ENCODE measurements at places on chromosomes 4 and X.

DNA sequence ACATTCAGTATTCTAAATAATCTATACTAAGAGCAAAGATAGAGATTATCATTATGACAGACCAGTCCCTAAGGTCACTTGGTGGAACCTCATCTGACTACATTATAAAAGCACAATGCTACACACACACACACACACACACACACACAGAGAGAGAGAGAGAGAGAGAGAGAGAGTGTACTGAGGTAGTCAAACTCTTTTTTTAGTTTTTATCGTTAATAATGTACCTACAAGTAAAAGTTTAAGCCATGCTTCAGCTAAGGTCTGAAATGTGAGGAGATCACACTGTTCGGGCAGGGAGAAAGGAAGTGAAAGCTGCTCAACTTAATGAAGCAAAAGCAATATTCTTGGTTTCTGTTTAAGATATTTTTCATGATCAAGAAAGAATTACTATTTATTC, 75.8 kb upstream of the CCDC160 start:
- no peak for DNase-seq

DNA sequence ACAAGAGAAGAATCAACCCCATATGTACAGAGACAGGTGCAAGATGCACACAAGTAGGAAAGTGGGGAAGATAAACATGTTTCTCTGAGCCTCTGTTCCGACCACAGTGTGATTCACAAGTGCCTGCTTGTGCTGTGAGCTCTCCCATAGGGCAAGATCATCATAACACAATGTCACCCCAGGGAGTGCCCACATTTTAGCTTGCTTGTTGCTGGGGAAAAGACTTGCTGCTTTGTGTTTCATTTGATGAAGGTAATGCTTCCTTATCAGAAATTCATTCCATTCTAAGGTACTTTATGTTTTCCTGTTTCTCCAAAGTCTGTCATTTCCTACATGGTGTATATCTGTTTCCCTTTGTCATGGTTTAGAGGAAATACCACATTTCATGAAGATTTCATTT, 304.5 kb upstream of the DIPK2B start:
- no peak for DNase-seq

DNA sequence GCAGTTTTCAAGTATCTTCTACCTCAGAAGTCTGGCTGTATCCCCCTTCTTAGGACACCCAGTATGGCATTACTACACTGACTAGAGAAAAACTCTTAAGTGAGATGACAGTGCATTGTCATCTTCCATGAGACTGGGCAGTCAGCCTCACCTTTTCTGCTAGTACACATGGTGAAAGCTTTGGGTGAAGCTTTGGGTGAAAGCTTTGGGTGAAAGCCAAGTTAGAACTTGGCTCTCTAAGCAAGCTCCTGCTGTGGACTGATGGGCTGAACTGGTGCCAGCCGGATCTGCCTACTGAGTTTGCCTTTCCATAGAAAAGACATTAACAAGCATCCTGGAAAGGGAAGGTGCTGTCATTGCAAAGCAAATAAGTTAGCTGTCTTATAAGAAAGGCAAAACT, 8.8 kb downstream of the EPHA5 start:
- no peak for DNase-seq

- DNase-seq = no peak
Observed at GRCh38 chr4:12674184-12674583, 810.0 kb downstream of the RAB28 start.

DNA sequence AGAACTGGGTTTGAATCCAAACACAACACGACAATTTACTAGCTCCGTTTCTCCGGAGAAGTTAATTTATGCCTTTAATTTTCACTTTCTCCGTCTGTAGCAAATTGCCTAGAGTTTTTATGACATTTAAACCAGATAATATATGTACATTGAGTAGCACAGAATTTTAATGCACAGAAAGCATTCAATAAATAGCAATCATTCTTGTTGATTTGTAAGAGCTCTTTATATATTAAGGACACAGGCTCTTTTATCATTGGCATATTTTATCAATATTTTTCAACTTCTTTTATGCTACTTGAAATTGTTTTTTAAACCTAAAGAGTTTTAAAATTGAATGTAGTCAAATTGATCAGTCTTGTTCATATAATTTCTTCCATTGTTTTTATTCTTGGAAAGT, 99.6 kb upstream of the PPP2R3B start:
- DNase-seq = no peak

GRCh38 chrX:32448320-32448719, 763.0 kb downstream of the DMD start:
- DNase-seq = no peak

DNA sequence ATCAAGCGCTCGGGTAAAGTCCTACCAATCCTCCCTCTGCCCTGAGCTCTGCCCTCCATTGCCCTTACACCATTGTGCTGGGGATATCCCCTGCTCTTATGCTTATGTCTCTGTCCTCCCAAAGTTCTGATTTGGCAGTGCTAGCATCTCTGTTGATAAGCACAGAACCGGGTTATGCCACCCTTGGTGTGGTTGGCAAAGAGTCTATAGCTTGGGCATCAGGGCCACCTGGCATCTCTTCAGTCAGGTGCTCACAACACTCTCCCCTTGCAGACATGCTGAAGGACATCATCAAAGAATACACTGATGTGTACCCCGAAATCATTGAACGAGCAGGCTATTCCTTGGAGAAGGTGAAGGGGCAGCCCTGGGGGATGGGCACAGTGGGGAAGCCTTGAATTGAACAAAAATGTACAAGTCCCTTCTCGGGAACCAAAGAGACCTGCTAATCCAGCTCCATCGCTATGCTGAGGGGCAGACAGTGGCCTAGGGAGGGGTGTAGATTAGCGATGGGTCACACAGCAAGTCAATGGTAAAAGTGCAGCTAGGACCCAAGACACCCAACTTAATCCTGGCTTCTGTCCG, 3.8 kb downstream of the MAGED2 start:
- DNase-seq = no peak

DNA sequence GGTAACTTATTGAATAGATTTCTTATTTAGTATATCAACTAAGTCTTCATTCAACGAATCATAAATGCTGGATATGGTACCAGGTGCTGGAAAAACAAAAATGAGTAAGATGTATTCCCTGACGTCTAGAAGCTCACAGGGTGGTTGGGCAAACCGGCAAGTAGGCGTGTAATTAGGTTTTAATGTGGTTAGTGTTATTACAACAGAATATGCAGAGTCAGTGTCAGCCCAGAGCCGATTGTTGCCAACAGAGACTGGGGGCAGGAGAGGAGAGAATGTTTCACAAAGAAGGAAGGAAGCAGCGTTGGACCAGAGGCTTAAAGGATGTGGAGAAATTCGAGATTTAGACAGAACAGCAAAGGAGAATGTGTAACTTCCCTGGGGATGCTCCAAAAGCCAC, 111.7 kb downstream of the TENM3 start:
- no peak for DNase-seq

DNA sequence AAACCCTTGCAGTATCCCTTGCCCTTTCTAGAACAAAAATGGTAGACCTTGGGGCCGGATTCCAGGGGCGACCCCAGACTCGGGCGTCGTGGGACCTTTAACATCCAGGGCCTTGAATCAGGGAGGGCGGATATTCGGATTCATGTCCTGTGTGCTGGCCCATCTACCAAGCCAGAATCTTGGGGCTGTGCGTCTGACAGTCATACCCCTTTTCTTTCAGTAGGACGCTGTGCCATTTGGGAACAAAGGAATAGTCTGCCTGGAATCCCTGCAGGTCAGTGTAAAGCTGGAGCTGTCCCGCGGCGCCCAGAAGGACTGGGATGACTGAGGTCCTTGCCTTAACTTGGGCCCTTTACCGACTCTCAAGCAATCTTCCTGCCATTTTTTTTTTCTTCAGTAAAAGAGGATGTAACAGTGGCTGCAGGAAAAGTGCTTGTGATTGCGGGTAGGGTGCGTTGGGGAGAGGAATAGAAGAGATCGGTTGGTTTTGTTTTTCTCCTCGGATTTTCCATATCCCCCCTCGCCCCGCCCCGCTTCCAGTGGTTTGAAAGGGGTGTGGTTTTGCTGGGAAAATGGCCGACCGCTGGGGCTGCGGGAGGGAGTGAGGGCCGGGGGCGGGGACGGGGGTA, 518 bp downstream of the ARMCX1 start:
- DNase-seq = no peak

- no peak for DNase-seq
Observed at GRCh38 chr4:7956934-7957656, 17.4 kb upstream of the AFAP1 start.

- DNase-seq = no peak
Observed at GRCh38 chr4:88753658-88754571, 56.3 kb upstream of the NAP1L5 start.

DNA sequence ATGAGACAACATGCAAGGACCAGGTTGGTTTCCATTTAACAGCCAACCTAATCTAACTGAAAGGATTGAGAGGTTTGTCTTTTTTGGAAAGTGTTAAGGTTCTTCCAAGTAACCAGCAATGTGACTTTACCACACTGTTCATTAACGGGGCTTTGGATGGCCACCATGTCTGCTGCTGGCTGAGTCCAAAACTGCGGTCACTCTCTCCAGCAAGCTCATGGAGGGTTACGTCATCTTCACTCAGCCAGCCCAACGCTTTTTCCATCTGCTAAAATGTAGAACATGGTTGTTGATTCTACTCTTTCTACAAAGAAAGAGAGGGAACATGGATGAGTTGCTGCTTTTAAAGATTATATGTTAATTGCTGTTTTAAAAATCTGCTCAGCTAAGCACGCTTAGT, 11.0 kb downstream of the PKD2 start:
- DNase-seq = no peak

- no peak for DNase-seq
Observed at GRCh38 chrX:9476810-9477575, 12.1 kb downstream of the TBL1X start.

DNA sequence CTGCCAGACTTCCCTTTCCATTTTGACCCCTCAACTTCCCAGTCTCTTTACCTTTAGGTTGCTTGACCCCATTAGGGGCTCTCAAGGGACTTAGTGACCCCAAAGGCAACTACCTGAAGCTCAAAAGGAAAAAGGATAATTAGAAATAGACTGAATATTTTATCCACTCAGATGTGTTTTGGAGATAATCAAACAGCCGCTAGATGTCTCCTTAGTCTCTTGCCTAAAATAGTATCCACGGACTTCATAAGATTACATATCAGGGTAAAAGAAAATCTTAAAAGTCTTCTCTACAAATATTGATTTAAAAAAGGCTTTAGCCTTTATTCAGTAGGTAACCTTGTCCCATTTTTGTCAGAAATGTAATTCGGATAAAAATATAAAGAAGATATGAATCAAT, 21.0 kb upstream of the RHOXF2 start:
- DNase-seq = no peak

- DNase-seq = no peak
Observed at GRCh38 chr4:23899565-23899964, 9.7 kb upstream of the PPARGC1A start.

DNA sequence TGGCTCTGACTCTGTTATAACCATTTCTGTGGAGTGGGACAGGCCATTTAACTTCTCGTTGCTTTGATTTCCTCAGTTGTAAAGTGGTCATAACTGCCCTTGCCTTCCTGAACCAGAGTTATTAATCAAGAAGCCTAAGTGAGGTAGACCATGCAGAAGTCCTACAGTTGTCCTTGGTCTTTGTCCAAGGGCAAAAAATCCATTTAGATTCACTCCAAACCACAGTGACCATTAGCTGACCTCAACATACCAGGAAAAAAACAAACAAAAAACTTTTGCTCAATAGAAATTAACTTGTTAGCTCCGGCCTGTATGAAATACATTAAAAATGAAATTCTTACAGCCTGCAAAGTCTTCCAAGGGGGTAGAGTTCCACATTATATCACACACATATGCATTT, 52.7 kb downstream of the TBC1D9 start:
- no peak for DNase-seq

- DNase-seq = no peak
Observed at GRCh38 chr4:17558941-17559708, 17.9 kb upstream of the LAP3 start.

DNA sequence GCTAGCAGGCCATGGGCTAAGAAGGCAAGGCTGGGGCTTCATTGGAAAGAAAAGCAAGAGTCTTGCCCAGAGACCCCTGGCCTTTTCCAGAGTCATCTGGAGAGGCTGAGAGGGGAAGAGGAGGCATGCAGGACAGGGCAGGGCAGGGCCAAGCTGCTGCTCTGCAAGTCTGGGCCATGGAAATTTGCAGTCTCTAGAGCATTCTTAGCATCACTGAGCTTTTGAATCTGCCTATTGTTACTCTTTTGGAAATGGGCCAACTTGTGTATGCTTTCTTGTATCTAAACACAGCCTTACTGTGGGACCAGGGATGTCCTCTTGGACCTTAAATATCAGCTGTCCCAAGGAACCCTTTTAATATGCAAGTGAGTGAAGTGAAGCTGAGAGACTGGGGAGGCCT, 560.5 kb downstream of the MID1IP1 start:
- DNase-seq = no peak

GRCh38 chr4:20683766-20684165, 16.5 kb upstream of the PACRGL start:
- no peak for DNase-seq

DNA sequence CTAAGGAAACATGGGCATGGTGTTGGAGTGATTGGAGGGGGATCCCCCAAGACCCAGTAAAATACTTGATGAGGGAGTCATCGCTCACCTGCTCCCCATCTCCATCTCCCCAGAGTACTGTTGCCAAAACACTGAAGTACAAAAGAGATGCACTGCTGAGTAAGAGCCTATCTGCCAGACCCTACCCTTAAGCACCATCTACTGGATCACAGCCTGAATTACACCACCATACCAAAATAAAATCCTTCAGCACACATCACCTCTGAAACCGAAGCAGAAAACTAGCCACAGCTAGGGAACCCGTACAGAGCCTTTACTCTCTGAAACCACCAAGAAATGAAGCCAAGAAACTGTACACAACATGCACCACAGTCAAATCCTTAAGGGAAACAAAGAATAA, 466.3 kb upstream of the ACTRT1 start:
- DNase-seq = no peak

DNA sequence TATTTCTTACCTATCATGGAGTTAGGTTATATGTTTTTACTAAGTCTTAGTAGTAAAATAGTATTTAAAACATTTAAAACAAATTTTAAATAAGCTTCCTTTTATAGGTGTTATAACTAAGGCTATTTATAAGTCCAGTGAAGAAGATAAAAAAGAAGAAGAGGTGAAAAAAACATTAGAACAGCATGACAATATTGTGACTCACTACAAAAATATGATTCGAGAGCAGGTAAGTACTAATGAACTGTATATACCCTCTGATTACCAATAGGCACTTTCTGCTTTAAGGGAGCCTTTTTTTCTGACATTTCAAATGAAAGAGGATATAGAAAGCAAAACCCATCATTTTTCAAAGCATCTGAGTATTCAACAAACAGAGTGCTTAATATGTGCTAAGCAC, 76.6 kb downstream of the USO1 start:
- no peak for DNase-seq

- no peak for DNase-seq
Observed at GRCh38 chr4:19748519-19749479, 502.9 kb upstream of the SLIT2 start.

DNA sequence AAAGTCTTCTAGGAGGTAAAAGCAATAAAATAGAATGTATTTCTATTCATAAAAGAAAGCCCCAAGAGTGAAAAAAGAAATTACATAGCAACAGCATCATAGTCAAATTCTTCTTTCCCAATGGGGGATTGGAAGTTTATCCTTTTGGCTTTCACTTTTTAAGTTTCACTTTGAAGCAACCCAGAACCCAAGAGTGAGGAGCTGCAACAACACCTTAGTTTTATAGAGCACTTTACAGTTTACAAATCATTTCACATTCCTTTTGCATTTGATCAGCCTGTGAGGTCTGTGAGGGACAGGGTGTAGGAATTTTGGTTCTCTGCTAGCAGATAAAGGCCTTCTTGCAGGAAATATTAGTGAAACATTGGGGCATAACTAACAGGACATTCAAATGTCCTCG, 112.0 kb upstream of the NDP start:
- DNase-seq = no peak

All from activated CD4-positive, alpha-beta T cell treated with anti-CD3 and anti-CD28 coated beads, Interleukin-2, amount 50 U/mL, for 4 hours (primary cell).